ENCODE measurements at places on chromosomes 4 and X.
A peak's percentile ranks its signal among the peaks of the same experiment; 100 is the strongest.

DNA sequence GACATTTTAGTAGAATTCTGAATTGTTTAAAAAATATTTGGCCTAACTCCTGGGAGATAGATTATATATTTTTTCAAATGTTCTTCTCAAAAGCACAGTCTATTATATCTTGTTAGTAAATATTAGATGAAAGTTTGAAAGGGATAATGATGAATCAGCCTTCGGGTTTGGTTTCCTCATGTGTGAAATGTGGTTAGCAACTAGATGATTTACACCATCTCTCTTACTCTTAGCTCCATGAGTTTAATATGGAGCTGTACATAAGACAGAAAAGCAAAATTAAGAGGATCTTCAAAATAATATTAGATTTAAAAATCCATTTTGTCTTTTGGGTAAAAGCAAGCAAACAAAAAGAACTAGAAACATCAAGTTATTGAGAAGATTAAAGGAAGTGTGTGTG is 120.8 kb upstream of the SFRP2 start:
- DNase-seq, result no peak

GRCh38 chrX:53900623-53901022 is 143.7 kb downstream of the PHF8 start:
- no peak for DNase-seq

- DNase-seq, result no peak
These were observed 245.4 kb upstream of the PSAPL1 start for GRCh38 chr4:7680106-7680505.

- no peak for DNase-seq
These were observed 1.7 kb downstream of the DOCK11 start for GRCh38 chrX:118497180-118497818.

DNA sequence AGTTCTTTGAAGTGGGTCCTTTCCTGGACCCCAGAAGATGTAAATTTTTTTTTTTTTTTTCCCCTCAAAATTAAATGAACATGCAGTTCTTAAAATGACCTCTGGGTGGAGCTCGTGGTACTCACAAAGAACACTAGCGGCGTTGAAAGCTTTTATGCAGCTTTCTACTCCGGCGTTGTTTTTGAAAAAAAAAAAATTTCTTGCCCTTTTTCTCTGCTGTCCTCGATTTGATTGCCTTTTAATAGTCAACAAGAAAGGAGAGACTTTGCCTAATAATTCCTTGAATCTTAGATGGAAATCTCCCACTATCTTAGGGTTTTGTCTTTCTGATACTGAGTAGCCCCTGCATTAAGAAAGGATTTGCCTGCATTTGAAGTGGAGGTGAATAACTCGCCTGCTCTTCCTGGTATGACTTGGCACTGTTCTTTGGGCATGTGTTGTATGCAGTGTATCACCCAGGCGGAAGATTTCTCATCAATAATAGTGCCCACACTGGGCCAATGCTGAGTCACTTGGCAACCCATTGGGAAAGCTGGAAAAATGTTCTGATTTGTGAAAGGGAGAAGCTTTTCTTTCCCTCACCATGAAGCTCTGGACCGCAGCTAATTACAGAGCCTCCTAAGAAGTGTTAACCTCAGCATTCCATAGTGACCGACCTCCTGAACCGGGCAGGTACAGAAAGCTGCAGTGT is 104.0 kb downstream of the PHEX start:
- peak; percentile 3 for DNase-seq

DNA sequence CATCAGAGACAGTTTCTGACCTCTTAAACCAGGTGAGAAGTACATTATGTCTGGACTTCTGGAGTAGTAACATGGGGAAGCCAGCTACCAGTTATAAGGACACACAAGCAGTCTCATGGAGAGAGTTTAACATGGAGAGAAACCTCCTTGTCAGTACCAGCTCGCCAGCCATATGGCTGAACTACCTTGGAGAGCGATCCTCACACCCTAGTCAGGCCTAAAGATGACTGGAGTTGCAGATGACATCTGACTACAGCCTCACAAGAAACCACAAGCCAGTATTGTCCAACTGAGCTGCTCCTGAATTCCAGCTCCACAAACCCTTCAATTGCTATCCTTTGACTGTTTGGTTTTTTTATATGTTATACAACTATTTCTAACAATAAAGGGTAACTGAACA is 49.8 kb downstream of the PDHA2 start:
- no peak for DNase-seq

GRCh38 chr4:110073053-110073845 is 125.2 kb downstream of the ELOVL6 start:
- DNase-seq, result no peak

DNA sequence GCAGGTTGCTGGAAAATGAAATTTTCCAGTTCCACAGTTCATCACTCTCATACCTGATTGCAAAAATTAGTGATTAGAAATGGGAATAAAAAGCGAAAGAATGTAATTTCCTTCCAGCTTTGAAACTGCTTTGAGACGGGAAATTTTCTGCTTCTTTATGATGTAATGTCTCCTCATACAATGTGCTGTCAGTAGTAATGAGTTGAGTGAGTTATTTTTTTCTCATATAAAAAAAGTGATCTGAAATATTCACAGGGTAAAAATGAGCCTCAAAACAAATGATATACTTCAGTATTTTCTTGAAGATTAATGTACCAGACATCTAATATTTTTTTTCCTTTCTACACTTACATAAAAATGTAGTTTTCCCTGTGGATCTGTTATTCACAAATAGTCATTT is 179.1 kb upstream of the FAT4 start:
- DNase-seq, result no peak

DNA sequence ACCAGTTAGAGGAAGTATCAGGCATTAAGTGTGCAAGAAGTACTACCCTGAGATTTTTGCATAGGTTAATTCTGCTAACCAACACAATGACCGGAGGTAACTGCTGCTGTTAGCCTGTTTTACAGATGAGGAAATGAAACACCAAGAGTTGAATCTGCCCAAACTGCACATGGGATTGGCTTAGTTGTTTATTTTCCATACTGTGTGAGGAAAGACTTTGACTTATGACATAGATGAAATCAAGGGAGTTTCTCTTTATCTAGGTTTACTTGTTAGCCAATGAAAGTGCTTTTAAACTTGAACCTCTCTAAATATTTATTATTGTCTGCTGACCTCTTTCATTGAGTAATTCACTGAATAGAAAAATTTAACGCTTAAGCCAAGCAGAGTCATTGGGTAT is 10.3 kb downstream of the GUCY1B1 start:
- DNase-seq, result no peak

GRCh38 chrX:26522501-26522900 is 306.5 kb downstream of the MAGEB5 start:
- no peak for DNase-seq

DNA sequence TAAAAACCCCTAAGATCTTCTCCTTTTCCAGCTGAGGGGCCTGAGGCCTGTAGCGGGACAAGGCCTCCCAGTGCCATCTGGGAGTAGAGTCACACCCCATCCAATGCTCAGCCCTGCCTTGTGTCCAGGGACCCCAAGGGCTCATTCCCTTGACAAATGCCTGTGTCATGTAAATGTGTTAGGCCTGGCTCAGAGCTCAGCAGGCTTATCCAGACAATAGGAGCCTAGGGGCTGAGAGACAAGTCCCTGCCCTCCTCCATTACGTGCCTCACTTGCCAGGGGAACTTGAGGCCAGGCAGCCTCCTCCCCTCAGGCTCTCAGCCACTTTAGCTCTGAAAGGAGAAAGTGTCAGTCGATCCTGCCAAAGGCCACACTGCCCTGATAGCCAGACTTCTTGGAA is 166.8 kb upstream of the MAMLD1 start:
- DNase-seq, result no peak

- DNase-seq, result no peak
These were observed 35.7 kb downstream of the RELL1 start for GRCh38 chr4:37650481-37650880.

- DNase-seq, result no peak
These were observed 5.1 kb downstream of the IL3RA start for GRCh38 chrX:1341545-1342184.

DNA sequence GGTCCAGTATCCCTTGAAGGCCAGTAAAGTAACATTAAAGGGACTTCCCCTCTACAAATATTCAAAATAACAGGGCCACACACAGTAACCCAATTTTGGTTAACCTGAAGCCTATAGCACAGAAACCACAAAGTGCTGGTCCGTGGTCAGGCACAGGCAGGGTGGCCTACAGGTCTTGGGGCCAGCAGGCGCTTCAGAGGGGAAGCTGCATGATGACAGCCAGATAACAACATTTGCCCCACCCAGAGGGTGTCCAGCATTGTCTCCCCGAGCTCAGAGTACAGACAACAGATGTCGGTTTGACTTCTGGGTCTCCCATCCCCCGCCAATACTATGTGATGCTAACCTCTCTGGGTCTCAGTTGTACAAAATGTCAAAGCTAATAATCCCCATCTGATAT is 51.1 kb downstream of the SH3KBP1 start:
- DNase-seq, result no peak

DNA sequence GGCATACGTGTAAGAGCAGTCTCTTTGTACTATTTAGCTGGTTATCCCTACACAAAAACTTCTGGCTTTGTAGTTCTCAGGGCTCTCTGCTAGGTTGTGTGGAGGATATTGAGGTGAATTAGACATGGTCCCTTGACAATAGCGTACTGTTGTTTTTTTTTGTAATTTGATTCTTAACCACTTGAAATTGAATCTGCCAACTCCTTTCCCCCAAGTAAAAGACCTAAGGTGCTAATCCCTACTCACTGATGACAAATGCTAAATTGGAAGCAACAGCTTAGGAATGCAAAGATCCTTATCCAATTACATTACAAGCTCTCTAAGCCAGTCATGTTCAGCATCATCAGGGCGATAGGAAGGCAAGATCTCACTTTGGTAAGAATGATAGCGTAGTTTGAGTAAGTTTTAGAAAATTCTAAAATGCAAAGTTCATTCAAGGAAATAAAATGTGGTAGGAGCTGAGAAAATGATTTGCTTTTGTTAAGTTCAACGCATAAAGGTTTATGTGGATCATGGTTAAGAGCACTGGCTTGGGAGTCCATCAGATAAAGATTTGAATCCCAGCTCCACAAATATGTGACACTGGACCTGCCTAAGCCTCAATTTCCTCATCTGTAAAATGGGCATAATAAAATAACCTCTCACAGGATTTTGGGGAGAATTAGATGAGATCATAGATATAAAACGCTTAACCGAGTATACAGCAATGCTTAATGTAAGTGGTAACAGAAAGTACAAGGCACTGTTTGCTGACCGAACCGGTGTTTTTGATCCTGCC is 39.3 kb downstream of the DOCK11 start:
- DNase-seq, result no peak

- DNase-seq, result no peak
These were observed 108.2 kb upstream of the ADRA2C start for GRCh38 chr4:3657902-3658529.

GRCh38 chrX:129706400-129707072 is 32.2 kb upstream of the XPNPEP2 start:
- DNase-seq, result no peak

DNA sequence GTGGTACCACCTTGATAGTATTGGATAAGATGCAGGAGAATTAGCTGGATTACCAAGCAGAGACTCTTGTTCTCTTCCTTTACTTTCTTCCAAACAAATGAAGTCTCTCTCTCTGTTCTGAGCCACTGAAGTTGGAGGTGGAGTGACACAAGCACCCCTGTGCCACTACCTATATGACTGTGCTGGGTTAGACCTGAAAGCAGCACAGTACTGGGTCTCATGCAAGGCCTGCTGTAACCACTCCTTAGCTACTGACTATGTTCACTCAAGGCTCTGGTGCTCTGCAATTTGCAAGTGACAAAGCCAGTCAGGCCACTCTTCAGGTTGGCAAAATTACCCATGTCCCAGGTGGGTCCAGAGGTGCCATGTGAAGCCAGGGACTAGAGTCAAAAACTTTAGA is 389.6 kb upstream of the MAOA start:
- DNase-seq, result no peak

- DNase-seq, result no peak
These were observed 13.2 kb downstream of the SNX25 start for GRCh38 chr4:185222598-185222997.

DNA sequence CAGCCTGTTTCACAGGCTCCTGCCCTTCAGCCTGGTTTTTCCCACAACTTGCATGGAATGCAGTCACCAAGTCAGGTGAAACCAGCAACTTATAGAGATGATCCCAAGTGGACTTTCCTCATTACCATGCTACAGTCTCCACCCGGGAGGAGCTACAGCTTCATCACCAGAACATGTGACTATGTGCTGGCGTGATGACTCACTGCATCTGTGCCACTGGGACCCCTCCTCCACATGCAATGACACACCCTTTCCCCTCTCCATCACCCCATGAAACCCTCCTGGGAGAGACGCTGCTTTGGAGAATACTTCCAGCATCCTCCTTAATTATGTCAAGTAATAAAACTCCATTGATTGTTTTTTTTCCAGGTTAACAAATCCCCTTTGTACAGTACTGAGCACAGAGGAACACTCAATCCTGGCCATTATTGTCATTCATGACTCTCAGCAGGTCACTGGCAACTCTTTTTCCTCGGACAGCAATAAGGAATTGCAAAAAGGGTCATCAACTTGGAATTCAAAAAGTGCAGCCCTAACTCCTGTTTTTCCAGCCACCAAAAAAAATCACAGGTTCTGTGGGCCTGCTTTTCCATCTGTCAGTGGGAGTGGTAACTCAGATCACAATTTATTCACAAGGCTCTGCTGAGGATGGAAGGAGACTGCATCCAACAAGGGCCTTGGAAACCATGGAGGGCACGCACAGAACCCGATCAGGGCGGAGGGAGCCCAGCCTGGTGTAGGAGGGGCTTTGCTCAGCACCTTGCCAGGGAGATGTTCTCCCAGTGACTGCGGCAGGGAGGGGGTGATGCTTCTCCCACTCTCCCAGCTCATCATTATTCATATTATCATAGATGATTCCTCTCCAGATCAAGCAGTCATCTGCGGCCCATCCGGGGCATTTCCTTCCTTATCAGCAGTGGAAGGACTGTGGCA is 17.4 kb downstream of the QDPR start:
- no peak for DNase-seq

GRCh38 chrX:139844884-139845283 is 88.0 kb downstream of the ATP11C start:
- DNase-seq, result no peak

GRCh38 chr4:61068060-61068459 is 132.1 kb upstream of the ADGRL3 start:
- DNase-seq, result no peak

DNA sequence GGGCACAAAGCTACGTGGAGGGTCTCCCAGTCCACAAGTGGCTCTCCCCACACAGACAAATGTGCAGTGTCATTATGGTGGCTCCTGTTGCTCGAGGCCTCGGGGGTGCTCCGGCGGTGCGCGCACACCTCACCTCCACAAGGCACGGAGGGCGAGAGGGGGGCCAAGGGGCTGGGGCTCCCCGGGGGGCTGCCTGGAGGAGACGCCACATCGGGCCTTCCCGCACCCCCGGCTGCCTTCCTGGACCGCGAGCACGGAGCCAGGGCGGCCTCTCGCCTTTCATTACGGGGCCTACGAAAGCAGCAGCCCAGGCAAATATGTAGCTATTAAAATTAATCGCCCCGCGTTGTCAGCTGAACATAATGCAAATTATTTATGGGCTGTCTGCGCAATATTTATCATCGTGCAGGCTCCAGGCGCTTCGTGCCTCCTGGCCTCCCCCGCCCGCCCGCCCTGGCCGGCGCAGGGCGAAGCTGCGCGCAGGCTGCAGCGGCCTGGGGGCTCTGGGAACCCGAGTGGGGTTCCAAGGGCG is 70.8 kb upstream of the BCOR start:
- DNase-seq, result no peak

Measured in SW 1271 (cell line).